ENCODE measurements at places on chromosomes 2 and 18.

- no peak for DNase-seq
These were observed 404.7 kb downstream of the BCL11A start for GRCh38 chr2:60148716-60149115.

DNA sequence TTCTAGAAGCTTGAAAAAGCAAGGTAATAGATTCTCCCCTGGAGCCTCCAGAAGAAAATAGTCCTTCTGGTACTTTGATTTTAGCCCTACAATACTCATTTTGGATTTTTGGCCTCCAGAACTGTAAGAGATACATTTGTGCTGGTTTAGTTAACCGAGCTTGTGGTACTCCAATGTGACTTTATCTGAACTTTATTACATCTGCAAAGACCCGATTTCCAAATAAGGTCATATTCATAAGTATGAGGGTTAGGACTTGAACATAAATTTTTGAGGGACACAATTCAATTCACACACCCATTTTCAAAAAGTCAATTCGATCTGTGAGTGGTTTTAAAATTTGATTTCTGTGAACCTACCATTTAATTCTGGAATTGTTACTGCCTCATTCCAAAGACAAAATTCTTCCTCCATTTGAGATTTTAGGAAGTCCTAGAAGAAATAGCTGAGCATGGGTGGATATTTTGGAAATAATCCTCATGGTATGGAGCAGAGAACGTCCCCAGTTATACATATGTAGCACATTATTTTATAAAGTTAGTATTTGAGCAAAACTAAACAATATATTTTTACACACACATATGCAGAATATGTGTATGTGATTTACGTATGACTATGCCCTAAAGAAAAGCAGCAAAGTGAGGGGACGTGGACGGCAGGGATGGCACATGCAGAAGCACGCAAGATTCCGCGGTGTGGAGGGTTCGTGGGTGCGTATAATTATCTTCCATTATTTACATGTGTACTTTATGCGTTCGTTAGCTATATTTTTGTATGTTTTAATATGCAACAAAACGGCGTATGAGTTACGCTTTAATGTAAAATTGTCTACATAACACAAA lies 905 bp upstream of the NUP35 start:
- DNase-seq, result no peak

DNA sequence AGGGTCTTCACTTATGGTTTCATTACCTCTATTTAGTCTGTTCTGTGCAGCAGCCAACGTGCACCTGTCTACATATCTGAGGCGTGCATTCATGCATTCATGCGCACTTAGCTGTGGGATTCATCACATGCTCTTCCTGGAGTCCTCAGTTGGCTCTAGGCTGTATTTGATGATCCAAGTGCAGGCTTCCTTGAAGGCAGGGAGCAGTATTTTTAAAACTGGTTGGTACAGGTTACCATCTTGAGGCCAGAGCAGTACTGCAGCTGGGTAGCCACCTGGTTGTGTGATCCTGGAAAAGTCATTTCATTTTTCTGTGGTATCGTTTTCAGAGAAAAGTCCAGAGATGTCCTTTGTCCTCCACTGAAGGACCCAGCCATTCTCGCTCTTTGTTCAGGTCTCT lies 109.8 kb downstream of the EN1 start:
- no peak for DNase-seq

DNA sequence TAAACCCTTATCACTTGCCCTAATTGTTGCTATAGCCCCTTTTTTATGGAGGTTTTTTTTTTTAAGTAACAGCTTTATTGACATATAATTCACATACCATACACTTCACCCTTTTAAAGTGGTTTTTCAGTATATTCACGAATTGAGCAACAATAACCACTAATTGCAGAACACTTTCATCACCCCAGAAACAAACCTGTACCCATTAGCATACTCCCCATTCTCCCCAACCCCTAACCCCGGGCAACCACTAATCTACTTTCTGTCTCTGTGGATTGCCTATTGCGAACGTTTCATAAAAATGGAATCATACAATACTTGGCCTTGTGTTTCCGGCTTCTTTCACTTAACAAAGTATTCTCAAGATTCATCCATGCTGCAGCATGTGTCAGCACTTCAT lies 213.6 kb downstream of the ATAD2B start:
- DNase-seq, result no peak

DNA sequence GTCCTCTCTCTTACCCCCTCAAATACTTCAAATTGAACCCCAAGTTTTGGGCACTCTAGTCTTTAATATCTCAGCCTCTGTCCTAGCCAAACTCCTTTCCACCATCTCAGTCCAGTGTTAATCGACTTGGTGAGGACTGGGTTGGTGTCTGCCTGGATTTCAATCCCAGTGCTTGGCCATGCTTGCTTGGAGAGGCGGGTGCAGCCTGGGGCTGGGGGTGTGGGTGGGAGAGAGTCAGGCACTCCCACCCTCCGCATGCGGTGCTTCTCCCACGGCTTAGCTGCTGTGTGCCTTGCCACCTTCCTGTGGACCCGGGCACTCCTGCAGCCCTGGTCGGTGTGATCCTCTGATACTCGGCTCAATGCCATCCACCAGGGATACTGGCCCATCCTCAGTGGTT lies 220.8 kb upstream of the HDAC4 start:
- DNase-seq, result no peak

DNA sequence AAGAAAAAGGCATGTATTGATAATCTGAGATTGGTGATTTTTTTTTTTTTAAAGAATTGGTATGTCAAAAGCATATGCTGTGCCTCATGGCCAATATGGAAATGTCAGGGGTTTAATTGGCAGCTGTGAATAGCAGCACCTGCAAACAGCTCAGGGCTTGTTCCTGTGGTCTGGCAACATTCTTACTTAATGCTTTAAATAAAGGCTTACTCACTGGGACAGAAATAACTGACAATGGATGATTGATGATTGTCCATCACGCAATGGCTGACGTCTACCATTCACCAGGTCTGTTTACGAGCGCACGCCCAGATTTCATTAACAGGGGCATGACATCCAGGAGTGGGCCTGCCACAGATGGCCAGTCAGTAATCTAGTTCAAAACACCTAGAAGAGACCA lies 66.7 kb downstream of the ETAA1 start:
- no peak for DNase-seq

- DNase-seq, result no peak
These were observed 72.6 kb downstream of the CTAGE1 start for GRCh38 chr18:22344908-22345670.

GRCh38 chr2:207501802-207502576 lies 27.8 kb upstream of the CREB1 start:
- no peak for DNase-seq

GRCh38 chr2:54590216-54591120 lies 133.0 kb upstream of the EML6 start:
- DNase-seq, result no peak

DNA sequence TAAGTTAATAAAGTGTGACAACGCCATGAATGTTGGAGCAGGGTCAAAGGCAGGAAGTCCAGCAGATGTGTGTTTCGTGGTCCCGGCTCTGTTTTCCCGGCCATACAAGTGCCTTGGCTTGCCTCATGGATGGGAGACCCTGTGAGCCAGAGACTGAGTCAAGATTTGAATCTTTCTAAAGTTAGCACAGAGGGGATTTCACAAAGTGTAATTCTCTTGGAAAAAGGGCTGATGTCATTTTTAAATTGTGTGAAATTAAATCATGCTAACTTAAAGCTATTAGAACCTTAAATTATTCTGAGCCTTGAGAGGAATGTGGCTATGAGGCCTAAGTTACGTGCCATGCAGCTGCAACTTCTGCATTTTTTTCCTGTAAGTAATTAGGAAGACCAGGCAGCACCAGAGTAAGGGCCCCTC lies 38.3 kb upstream of the RALBP1 start:
- no peak for DNase-seq

DNA sequence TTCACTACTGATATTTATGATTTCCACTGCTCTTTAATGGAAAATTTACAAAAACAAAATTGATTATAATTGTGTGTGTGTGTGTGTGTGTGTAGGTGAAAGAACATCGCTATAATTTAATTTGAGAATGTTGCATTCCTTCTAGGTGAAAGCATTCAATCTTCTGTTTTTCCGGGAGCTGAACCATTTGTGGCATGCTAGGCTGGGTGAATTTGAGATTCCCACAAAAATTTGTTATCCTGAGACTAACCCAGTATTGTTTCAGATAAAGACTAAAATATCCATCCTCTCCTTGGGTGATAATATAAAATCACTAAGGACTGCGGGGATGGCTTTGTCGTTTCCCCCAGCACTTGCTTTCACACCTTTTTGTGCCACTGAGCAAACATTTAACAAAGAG lies 911.2 kb upstream of the PIK3C3 start:
- no peak for DNase-seq

DNA sequence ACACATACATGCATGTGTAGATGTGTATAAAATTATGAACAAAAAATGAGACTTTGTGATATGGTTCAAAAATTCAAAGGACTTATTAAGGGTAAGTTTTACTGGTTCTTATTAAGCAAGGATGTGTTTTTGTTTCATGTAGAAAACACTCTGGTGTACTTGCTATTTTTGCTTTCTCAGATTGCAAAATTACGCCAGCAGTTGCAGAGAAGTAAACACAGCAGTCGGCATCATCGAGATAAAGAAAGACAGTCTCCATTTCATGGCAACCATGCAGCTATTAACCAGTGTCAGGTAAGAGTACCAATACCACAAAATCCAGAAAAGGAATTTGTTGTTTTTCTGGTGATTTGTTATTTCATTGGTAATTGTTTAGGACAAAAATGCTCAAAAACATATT lies 91.3 kb downstream of the FAM117B start:
- DNase-seq, result no peak
